Mucosa of descending colon (tissue), 3 donors: ENCODE measurements at places on chromosomes 3 and 15. TPM values are rescaled to one million over a fixed set of nuclear protein-coding genes. Genes with fewer than 3 reads are reported as not detected.

Gene GOLIM4
- 60.8 TPM for total RNA-seq

Gene OR5H1
- not detected for total RNA-seq

Gene ITPKA
- total RNA-seq: 18.3 TPM

Gene SAXO2
- 0.58 TPM for total RNA-seq

Gene PLA2G4E
- total RNA-seq: 0.09 TPM

DNA sequence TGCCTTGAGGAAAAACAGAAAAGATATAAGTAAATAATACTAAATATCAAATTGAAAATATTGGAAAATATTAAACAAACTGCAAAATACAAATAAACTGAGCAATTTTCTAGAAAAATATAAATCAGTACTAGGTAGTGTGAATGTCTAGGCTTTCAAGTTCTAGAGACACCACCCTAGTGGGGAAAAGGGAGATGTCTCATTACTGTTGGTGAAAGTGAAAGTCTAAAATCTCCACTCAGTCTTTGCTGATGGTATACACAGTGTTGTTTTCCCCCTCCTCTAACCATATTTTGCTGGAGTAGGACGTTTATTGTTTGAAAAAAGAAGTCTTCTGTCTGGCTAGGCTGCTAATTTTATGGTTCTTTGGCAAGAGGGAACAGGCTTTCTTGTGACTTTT lies 1368.9 kb downstream of the OTOL1 start:
- no peak for DNase-seq

DNA sequence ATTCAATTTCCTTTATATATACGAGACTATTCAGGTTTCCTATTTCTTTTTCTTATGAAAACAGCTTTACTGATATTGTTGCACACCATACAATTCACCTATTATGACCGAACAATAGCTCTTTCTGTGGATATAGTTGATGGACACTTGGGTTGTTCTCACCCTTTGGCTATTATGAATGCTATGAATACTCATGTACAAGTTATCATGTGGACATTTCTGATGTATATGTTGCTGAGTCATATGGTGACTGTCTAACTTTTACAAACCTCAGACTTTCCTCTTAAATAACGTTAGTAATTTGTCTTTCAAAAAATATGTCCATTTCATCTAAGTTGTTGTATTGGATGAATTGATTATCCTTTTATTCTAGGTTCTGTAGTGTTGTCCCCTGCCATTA lies 15.7 kb upstream of the USF3 start:
- DNase-seq: no peak

GRCh38 chr15:62734706-62735105 lies 307.8 kb upstream of the TPM1 start:
- DNase-seq: no peak

DNA sequence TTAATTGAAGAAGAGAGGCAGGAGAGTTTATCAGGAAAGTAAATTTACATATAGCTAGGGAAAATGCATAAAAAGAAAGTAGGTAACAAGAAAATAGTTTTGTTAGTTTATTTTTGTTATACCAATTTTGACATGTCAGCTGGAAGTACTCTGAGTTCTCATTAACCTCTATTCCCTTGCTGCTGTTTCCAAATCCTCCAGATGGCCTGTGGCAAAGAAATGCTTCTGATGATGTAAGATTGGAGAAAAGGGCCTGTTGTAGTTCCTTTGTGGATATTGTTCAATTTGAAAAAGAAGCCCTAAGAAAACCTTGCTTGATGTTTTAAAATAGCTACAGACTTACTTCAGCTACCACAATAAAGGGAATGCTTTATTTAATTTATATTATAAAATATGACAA lies 192.9 kb upstream of the SLITRK3 start:
- no peak for DNase-seq
